ENCODE measurements at places on chromosomes 6 and 20.

GRCh38 chr20:2342243-2342642 is 38.5 kb upstream of the TGM6 start:
- no peak for DNase-seq
- no peak overlapping the region for H3K4me3 ChIP-seq
- no peaks in the 10 kb centered on the region for H3K4me1 ChIP-seq
- peaks cover 25% of the 10 kb centered on the region for H3K27me3 ChIP-seq

DNA sequence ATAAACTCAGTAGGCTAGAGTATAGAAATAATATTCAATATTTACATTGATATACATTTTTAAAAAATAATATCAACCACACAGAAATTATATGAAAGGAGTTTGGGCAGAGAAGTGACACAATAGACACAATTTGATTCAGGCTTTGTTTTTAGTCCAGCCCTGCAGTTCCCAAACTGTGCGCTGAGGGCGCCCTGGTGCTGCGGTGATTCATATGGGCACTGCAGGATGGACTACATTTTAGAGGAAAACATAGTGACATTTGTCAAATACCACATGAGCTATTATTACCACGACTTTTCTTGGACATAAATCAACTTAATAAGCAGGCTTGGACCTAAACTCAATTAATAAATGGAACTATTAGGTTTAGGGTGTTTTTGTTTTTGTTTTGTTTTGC is 364.3 kb upstream of the ID4 start:
- no peak overlapping the region for H3K27ac ChIP-seq
- no peaks in the 10 kb centered on the region for H3K27me3 ChIP-seq
- H3K4me1 ChIP-seq: no peaks in the 10 kb centered on the region
- H3K4me3 ChIP-seq: no peak overlapping the region

GRCh38 chr6:26021001-26021349 is 58.4 kb downstream of the TRIM38 start:
- H3K4me3 ChIP-seq: peak overlapping the region; percentile 76
- H3K27me3 ChIP-seq: no peaks in the 10 kb centered on the region
- peaks cover 38% of the 10 kb centered on the region for H3K4me1 ChIP-seq

GRCh38 chr6:14656078-14656521 is 538.5 kb downstream of the CD83 start:
- no peaks in the 10 kb centered on the region for H3K36me3 ChIP-seq
- H3K27ac ChIP-seq: peak overlapping the region; percentile 27
- DNase-seq: no peak
- H3K4me1 ChIP-seq: peaks cover 14% of the 10 kb centered on the region
- no peak overlapping the region for H3K4me3 ChIP-seq

GRCh38 chr20:33475381-33476152 is 14.3 kb upstream of the CBFA2T2 start:
- no peak overlapping the region for H3K4me3 ChIP-seq
- H3K27ac ChIP-seq: no peak overlapping the region
- H3K36me3 ChIP-seq: no peaks in the 10 kb centered on the region
- no peaks in the 10 kb centered on the region for H3K4me1 ChIP-seq
- DNase-seq: no peak

- peaks cover 20% of the 10 kb centered on the region for H3K36me3 ChIP-seq
- H3K4me1 ChIP-seq: peaks cover 34% of the 10 kb centered on the region
- H3K4me3 ChIP-seq: no peak overlapping the region
These were observed 15.5 kb downstream of the UCKL1 start for GRCh38 chr20:63940472-63941266.

DNA sequence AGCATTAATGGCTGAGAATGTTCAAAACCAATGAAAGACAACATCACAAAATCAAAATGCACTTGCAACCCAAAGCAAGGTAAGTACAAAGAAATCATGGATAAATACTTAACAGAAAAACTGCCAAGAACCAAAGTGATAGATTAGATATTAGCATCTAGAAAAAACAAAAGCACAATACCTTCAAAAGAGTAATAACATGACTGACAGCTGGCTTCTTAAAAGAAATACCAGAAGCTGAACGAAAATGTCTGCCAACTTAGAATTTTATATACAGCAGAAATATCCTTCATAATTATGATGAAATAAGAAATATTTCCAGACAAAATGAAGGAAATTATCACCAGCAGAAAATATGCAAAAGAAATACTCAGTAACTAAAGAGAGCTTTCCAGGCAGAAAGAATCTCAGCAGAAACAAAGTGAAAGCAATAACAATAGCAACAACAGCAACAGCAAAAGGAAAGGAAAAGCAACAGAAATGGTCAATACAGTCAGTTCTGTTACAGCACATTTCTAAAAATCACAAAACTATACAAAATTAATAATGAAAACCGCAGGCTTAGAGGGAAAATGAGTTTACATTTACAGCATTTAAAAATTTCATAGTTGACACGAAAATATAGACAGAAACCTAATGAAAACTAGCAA is 121.5 kb upstream of the MAN1A1 start:
- no peaks in the 10 kb centered on the region for H3K36me3 ChIP-seq
- H3K27ac ChIP-seq: no peak overlapping the region
- H3K4me1 ChIP-seq: no peaks in the 10 kb centered on the region
- DNase-seq: no peak
- no peaks in the 10 kb centered on the region for H3K27me3 ChIP-seq

GRCh38 chr6:52335576-52335975 is 26.4 kb upstream of the PAQR8 start:
- no peak overlapping the region for H3K4me3 ChIP-seq
- no peaks in the 10 kb centered on the region for H3K36me3 ChIP-seq
- no peak for DNase-seq
- H3K27me3 ChIP-seq: no peaks in the 10 kb centered on the region
- H3K4me1 ChIP-seq: peaks cover 37% of the 10 kb centered on the region

DNA sequence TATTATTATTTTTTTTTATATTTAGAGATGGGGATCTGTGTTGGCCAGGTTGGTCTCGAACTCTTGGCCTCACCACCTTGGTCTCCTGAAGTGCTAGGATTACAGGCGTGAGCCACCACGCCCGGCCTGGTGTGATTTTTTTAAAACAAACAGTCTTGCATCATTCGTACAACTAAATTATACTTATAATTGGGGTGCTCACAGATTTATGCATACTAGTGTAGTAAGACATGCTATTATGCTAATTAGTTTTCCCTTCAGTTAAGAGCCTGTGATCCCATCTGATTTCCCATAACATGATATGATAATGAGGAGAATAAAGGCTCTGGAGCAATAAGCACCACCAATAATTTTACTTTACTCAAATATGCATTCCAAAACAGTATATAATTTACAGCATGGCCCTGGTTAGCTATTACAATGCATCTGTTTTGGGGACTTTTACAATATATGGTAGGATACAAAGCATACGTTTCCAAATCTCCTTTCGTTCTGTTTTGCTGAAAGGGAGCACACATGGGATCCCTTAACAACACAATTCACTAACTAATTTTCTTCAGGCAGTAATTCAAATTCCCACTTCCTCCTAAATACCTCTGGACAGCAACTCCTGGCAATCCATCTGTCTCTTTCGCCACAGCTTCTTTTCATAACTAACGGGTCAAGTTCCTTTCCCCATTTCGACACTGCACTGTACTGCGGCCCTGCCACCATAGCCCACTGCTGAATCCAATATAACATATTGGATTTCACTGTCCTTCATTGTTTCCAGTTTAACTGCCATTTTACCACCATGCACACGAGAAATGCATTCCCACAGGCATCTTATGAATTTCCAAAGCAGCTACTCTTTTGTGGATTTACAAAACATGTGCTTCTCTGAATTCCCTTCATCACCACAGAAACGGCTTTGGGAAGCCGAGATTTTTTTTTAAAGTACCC is 1.7 kb downstream of the NUDT3 start:
- H3K27ac ChIP-seq: peak overlapping the region; percentile 67
- no peaks in the 10 kb centered on the region for H3K36me3 ChIP-seq
- H3K27me3 ChIP-seq: no peaks in the 10 kb centered on the region
- no peak for DNase-seq
- H3K4me1 ChIP-seq: peaks cover 13% of the 10 kb centered on the region
- H3K4me3 ChIP-seq: peak overlapping the region; percentile 66

DNA sequence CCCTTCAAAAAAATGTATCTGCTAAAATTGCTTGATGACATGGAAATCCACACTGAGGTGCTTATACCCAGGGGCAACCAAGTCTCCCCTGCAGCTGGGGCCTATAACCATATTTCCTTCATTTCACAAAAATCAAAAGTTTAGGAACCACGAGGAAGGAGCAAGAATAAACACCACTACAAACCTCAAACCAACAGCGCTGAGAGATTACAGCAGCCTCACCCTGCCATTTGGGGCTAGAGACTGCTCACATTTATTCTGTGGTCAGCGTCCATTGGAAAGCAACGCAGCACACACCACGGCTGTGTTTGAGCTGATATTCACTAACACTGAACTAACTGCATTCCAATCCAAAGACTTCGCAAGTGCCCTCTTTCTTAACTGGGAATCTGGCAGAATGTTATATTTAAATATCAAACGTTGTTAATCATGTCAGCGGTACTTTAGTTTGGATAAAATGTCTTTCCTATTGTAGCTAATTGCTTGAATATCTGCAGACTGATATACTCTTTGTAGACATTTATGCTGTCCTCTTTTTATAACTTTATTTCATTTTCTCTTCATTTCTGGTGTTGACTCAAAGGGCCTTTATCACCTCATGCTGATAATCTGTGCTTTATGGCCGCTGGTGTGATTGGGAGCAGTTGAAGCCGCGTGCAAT is 94.6 kb downstream of the FOXA2 start:
- no peaks in the 10 kb centered on the region for H3K4me1 ChIP-seq
- H3K36me3 ChIP-seq: no peaks in the 10 kb centered on the region
- no peak overlapping the region for H3K4me3 ChIP-seq
- no peak overlapping the region for H3K27ac ChIP-seq

Measured in T-cell (primary cell).